ENCODE measurements at places on chromosomes 1 and 21.

DNA sequence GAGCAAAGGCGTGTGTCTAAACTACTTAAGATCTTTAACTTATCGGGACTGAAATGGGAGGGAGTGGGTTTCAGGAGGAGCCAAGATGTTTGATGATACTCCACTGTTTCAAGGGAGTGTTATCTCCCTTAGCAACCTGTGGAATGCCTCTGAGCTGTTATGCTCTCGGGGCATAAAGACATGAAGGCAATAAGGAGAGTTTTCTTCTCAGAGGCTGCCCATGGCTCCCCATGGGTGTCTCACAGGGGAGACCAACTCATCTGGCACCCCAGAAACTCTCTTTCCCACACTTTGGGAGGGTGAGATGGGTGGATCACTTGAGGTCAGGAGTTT, 130.0 kb downstream of the LIPI start:
- DNase-seq: no peak

DNA sequence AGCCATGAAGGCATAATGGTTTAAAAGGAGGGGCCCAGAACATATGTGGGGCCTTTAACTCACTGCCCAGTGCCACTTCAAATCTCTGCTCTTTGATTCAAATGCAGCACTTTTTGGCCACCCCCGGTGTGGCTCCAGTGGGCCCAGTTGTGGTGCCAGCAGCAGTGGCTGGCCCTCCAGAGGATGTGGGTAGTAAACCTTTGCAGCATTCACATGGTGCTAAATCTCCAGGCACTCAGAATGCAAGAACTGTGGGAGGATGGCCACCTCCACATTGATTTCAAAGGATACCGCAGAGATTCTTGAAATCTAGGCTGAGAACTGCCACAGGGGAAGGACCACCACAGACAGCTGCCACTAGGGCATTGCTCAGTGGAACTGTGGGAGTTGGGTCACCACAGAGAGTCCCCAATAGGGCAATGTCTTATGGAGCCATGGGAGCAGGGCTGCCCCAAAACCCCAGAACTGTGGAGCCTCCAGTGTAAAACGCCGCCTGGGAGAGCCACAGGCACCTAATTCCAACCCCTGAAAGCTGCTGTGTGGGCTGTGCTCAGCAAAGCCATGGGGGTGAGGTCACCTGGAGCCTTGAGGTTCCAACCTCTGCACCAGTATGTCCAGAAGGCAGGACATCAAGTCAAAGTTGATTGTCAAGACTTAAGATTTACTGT, 6.6 kb upstream of the ADAM30 start:
- no peak for DNase-seq

DNA sequence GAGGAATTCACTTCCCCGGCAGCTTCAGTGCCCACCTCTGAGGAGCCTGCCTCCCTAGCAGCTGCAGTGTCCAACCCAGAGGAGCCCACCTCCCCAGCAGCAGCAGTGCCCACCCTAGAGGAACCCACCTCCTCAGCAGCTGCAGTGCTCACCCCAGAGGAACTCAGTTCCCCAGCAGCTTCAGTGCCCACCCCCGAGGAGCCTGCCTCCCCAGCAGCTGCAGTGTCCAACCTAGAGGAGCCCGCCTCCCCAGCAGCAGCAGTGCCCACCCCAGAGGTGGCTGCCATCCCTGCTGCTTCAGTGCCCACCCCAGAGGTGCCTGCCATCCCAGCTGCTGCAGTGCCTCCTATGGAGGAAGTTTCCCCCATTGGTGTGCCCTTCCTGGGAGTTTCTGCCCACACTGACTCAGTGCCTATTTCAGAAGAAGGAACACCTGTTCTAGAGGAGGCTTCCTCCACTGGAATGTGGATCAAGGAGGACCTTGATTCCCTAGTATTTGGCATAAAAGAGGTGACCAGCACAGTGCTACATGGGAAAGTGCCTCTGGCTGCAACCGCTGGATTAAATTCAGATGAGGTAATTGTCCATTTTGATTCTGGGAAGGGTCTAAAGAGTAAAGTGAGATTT, 77.4 kb upstream of the BMP8A start:
- no peak for DNase-seq

DNA sequence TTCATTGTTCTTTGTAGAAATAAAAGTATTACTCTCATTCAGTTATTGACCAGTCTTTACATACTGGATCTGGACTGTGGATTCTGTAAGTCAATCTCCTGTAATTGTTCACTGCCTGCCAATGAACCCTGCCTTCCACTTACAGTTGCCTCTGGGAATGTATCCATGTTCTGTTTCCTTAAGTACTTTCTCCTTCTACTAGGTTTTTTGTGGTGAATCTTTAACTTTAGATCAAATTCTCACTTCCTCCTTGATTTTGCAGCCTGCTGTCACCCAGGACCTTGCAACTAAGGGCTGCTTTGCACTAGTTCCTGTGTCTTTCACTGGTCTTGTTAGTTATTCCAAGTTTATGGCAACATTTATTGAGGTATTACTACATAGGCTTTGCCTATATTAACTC, 28.2 kb upstream of the ANKRD13C start:
- no peak for DNase-seq

DNA sequence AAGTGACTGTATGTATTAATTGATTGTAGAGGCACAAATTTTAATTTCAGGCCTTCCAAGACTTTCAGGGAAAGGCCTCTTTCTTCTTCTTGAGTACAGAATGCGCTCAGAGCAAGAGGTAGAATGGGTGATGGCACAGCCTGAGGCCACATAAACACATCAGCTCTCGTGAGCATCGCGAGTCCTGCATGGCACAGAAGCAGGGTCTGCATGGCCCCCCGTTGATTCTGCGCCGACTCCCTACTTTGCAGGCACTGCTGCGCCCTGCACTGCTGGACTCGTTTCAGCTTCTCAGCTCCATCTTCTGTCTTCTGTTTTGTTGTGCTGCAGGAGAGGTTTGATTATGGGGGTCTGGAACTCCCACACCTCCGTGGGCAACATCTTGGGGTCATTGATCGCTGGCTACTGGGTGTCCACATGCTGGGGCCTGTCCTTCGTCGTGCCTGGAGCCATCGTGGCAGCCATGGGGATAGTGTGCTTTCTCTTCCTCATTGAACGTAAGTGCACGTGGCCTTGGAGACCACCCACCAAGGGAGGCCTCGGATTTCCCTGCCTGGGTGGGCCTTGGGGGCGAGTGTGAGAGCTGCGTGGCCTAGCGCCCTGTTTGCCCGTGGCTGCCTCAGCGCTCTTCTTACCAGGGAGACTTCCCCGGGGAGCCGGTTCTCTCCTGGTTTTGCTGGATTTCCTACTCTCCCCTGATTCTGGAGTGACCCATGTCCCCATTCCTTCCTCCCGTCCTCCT, 29.6 kb downstream of the SLC37A1 start:
- no peak for DNase-seq

DNA sequence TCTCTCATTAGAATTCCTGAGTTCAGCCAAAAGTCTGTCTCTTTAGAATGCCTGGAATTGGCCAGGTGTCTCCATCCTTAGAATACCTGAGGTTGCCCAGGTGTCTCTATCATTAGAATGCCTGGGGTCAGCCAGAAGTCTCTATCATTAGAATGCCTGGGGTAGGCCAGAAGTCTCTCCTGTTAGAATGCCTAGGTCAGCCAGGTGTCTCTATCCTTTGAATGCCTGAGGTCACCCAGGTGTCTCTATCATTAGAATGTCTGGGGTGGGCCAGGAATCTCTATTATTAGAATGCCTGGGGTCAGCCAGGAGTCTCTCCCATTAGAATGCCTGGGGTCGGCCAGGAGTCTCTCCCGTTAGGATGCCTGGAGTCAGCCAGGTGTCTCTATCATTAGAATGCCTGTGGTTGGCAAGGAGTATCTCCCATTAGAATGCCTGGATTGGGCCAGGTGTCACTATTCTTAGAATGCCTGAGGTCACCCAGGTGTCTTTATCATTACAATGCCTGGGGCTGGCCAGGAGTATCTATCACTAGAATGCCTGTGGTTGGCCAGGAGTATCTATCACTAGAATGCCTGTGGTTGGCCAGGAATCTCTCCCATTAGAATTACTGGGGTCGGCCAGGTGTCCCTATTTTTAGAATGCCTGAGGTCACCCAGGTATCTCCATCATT, 43.0 kb downstream of the RNF187 start:
- no peak for DNase-seq

DNA sequence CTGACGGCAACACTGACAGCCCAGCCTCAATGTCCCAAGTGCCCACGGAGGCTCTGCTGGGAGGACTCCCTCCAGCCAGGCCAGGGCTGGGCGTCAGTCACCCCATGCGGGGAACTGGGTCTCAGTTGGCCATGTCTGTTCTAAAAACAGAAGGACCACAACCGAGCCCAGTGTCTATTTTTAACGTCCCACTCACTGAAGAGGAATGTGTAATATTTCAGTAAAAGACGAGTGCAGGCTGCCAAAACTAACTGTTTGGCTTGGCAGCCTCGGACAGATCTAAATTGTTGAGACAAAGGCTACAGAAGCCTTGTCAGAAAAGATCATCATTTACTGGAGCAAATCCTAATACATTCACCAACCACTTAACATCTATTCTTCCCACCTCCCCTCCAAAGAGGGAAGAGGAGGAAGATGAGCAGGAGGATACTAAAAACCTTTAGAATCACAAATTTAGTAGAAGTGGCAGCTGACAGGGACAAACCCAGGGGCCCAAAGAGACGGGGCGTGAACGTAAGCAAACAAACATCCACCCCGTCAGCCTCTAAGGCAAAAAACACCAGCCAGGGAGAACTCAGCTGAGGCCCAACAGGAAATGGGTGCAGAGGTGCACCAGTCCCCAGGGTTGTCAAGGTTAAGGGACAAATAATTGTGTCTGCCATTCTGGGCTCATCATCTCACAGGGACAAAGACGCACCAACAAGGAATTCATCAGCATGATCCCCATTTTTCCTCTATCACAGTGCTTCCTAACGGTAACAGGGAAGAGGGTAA, 18.7 kb downstream of the C1orf198 start:
- DNase-seq: no peak

GRCh38 chr1:18429654-18430053, 51.1 kb upstream of the KLHDC7A start:
- no peak for DNase-seq

DNA sequence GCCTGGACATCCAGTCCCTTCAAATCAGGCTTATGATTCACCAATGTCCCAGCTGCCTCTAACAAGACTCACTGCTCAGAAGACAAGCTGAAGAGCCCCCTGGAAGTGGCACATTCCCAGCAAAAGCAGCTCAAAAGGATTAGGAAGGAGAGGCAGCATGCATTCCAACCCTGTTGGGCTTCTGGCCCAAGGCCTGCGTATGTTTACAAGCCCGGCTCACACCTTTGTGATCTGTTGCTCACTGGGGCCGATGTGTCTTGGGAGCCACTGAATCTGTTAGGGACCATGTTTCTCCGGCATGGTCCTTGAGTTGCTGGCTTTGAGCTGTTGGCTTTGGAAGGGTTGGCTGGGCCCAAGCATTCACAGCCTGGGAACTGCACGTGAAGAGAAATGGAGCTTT, 81.2 kb upstream of the C1orf174 start:
- DNase-seq: no peak

GRCh38 chr1:30085811-30086770, 637.3 kb downstream of the MATN1 start:
- DNase-seq: peak; percentile 26

DNA sequence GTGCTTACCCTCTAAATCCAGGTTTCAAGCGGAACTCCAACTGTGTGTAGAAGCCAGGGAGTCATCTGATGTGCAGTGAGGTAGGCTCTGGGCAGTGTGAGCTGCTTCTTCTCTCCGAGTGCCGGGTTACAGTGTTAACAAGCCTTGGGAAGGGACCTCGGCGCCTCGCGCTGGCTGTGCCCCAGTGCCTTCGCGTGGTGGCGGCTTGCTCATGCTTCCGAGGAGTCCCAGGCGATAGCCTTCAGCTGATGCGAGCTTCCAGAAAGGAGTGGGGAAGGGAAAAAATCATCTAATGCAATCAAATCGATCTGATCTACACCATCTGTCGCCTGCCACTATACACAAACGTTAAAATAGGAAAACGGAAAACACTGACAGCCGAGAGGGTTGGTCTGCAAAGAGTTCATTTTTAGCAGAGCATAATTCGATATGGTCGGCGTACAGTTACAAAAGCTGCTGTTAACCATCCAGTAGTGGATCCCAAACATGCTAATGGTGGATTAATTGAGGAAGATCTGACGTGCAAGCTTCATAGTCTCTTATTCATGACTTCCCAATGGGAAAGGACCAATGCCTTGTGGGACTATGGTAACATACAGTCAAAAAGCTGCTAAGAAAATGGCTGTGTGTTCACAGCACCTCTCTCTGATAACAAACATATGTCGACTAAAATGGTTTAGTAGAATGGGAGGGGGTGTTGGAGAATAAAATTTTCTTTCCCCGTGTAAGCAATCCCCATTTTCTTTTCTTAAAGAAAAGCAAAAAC, 128.7 kb upstream of the DPYD start:
- no peak for DNase-seq

GRCh38 chr1:212254853-212255363, 30.3 kb upstream of the PPP2R5A start:
- no peak for DNase-seq

DNA sequence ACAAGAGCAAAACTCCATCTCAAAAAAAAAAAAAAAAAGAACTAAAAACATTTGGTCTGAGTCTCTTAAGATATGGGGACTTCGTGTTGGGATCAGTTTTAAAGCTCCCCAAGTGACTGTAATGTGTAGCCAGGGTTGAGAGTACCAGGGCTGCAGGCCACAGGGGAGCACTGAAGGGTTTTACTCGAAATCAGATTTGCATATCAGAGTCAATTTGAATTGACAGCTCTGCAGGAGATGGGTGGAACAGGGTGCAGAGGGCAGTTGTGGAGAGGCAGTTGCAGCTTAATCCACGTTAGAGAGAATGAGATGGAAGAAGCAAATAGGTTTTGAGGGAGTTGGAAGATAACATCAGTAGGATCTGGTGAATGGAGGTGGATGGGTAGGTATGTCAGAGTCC, 20.6 kb upstream of the ELOA start:
- no peak for DNase-seq

DNA sequence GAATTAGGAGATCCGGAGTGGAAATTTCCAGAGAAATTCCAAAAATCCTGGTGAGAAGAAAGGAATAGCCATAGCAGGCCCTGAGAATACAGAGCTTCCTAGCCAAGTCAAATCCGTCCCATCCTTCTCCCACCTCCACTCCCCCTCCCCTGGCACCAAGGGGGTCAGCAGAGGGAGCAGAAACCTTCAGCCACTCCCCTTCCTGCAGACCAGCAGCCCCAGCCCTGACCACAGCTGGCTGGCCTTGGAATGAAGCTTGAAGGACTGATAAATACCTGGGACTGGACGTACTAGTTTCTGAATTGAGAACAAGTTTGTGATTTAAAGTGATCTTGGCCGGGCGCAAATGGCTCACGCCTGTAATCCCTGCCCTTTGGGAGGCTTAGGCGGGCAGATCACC, 13.8 kb upstream of the RIPPLY3 start:
- DNase-seq: no peak

All from stimulated activated CD4-positive, alpha-beta T cell treated with anti-CD3 and anti-CD28 coated beads, Interleukin-2, amount 100 ng/mL, for 24 hours (primary cell).